ENCODE measurements at places on chromosomes 5 and 9.

DNA sequence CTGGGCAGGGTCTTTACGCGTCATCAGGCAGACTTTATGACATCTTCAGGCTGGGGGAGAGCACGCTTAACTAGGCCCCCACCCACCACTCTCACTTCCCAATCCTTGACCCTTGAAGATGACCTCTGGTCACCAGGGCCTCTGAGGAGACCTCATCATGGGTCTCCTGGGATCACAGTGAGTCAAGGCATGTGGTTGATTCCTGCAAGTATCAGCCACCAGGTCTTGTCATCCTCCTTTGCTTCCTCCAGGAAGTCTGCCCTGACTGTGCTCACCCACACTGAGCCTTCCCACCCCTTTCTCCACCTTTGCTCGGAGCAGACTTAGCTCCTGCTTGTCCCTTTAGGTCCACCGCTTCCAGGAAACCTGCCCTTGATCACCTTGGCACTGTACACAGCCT lies 17.3 kb downstream of the ODF2 start:
- DNase-seq = no peak

- DNase-seq = no peak
These were observed 20.1 kb downstream of the CLPTM1L start for GRCh38 chr5:1324719-1325190.

- DNase-seq = no peak
These were observed 62.9 kb downstream of the DRD1 start for GRCh38 chr5:175381130-175381529.

GRCh38 chr9:136052472-136052880 lies 42.6 kb downstream of the NACC2 start:
- peak; percentile 45 for DNase-seq

DNA sequence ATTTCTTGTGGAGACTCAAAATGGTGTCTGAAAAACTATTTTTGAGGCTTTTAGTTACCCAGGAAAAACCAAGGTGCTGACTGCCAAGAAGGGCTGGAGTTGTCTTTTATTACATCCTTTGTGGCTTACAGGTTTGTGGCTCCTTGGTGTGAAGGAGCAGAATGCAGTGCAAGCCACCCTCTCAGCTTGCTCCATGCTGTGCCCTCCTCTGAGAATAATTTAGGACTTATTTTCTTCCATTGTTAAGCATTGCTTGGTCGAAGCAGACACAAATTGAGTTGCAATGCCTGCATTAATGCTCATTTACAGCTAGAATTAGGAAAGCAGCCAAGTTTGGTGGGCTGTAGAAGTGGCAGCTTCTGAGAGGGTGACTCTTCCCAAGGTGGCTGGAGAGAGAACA lies 272.2 kb downstream of the KIF4B start:
- no peak for DNase-seq

GRCh38 chr9:15286161-15286821 lies 20.7 kb downstream of the TTC39B start:
- DNase-seq = no peak

- no peak for DNase-seq
These were observed 25.1 kb downstream of the EXD3 start for GRCh38 chr9:137397675-137398423.

DNA sequence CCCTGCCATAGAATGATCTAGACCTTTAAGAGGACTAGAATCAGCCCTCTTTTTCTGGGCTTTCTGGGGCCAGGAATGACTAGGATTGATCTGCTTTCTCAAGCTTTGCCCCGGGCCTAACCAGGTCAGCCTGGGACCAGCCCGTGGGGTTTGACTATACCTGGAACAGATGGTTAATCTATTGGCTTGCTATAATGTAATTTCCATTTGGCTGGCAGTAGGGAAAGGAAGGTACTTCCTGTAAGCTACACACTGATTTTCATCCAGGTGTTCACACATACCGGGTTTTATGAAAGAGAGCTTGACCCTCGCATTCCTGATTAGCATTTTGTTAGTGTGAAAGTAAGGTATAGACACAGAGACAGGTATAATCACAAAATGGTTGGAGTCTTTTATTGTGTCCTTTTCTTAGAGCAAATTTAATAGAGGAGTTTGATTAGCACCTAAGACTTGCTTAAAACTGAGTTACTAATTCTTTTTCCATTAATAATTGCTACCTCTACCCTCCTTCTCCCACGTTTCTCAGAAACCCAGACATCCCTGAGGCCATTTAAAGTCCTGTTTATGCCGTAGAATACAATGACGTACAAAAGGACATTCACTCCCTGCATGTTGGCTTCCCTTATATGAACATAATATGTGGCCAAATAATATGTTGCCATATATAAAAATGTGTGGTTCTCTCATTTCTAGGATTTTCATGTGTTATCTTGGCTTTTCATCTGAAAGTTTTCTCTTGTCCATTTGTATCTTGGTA lies 17.3 kb downstream of the LNPEP start:
- no peak for DNase-seq

- DNase-seq = peak; percentile 77
These were observed 14.4 kb upstream of the AMACR start for GRCh38 chr5:34022121-34022705.

- no peak for DNase-seq
These were observed 1227.2 kb upstream of the WWC1 start for GRCh38 chr5:167064198-167064776.

DNA sequence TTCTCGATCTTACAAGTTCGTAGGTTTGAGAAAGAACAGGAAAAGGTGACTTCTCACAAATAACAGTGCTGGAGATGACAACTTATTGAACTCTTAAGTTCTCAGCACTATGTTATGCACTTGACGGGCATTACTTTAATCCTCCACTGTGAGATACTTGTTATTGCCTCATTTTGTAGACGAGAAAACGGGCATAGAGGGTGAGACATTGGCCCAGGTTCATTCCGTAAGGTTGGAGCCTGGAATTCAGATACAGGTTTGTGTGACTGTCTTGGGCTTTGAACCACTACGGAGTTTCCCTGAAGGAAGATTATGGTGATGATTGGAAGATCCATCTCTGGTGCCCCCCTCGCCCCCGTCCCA lies 657 bp downstream of the MAT2B start:
- no peak for DNase-seq

- DNase-seq = no peak
These were observed 33.2 kb downstream of the SLC31A2 start for GRCh38 chr9:113183956-113184488.

All from HT1080 (cell line).